ENCODE measurements at places on chromosomes 3 and 15.

GRCh38 chr3:179266701-179267211, 15.8 kb upstream of the KCNMB3 start:
- DNase-seq, result no peak

GRCh38 chr3:141129541-141130011, 78.4 kb downstream of the SPSB4 start:
- DNase-seq, result no peak

- peak; percentile 38 for DNase-seq
Observed at GRCh38 chr3:68972358-68972979, 40.1 kb upstream of the TAFA4 start.

DNA sequence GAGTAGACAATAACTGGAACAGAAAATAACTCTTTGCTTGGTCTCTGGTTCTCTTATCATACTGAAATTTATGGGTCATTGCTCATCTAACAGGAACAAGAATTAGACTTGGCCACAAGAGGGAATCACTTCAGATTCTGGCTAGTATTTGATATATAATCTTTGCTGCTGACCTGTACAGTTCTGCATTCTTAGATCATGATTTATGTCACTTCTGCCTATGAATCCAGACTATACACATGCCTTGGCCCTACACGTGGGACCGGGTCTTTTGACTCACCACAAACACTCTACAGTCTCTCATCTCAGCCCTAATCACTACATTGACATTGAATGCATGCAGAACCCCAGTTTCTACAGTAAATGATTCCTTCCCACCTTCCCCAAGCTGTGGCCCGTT, 162.5 kb upstream of the SOX2 start:
- no peak for DNase-seq

GRCh38 chr3:126540951-126541627, 17.1 kb downstream of the CHST13 start:
- no peak for DNase-seq

DNA sequence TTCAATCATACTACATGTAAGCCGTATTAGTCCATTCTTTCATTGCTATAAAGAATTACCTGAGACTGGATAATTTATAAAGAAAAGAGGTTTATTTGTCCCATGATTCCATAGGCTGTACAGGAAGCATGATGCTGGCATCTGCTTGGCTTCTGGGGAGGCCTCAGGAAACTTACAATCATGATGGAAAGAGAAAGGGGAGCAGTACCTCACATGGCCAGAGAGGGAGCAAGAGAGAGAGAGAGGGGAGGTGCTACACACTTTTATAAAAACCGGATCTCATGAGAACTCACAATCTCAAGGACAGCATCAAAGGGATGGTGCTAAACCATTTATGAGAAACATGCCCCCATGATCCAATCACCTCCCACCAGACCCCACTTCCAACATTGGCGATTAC, 14.3 kb upstream of the CLASP2 start:
- DNase-seq, result no peak

DNA sequence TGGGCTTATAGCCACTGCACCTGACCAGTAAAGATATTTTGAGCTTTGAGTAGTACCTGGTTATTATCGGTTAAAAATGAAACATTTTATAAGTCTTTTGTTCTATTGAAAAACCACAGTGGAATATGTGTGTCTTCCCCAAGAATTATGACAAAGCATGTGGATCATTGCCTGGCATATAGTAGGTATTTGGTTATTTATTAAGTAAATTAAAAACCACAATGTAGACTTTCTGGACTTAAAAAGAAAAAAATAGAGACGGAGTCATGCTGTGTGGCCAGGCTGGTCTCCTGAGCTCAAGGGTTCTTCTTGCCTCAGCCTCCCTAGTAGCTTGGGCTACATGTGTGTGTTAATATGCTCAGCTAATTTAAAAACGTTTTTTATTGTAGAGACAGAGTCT, 43.5 kb downstream of the UBE2E2 start:
- DNase-seq, result no peak

DNA sequence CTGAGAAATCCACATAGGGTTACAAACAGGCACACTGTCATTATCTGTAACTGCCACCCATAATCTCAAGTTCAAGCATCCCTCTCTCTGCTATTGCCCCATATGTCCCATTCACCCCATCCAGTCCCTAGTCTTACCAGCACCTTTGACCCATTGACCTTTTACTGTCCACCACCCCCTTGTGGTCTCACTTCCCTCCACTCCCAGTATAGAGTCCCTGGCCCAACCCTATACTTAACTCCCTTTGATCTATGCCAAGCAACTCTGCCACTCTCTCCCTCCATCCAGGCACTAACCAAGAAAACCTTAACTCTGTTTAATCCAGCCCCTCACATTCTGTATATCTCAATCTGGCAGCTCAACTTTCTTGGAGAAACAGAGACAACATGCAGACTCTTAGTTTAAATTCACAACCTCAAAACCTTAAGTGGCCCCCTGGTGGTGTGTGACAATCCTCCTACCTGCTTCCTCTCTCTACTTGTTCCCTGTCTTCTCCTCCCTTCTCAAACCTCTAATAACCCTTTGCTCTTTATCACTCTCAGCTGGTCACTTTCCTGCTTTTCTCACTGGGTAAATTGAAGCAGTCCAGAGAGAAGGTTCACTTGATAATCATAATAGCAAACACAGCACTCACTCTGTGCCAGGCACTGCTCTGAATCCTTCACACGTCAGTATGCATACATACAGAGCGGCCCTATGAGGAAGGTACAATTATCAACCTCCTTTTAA, 162.7 kb downstream of the STT3B start:
- DNase-seq, result no peak

- peak; percentile 57 for DNase-seq
Observed at GRCh38 chr3:125059488-125060245, 3.9 kb upstream of the HEG1 start.

GRCh38 chr3:82044930-82045705, 283.7 kb upstream of the GBE1 start:
- no peak for DNase-seq

- no peak for DNase-seq
Observed at GRCh38 chr3:15632212-15632580, 30.7 kb downstream of the BTD start.

GRCh38 chr15:68047826-68048225, 6.3 kb upstream of the PIAS1 start:
- no peak for DNase-seq

GRCh38 chr3:99365979-99366378, 272.4 kb upstream of the COL8A1 start:
- no peak for DNase-seq

DNA sequence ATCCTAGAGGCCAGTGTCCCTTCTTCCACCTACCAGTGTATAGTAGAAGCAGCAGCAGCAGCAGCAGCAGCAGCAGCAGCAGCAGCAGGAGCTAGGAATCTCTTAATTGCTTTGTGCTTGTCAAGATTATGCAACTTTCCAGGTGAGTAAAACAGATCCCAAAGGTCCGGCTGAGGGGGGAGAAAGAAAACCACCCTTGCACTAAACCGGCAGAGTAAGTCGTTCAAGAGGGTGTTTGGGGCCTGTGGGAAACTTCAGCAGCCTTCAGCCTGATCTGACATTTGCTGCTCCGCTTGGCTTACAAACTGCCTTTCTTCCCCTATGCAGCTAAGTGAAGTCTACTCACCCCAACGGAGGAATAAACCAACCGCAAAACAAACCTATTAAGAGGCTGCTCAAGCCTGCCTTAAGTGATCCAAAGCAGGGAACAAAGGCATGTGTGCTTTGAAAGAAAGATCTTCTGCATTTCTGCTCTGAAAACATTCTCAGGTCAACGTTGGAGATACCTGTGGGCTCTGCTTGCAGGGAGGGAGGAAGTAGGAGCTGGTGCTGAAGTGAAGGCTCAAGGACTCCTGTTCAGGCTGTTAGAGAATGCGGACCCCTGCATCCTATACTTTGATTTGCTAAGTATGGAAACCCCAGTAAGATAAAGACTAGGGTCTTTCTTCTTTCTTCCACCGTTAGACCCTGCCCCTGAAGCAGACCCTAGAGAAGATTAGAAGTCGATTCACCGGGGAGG, 35.7 kb upstream of the DLG1 start:
- no peak for DNase-seq

GRCh38 chr3:11224010-11224409, 48.2 kb upstream of the ATG7 start:
- no peak for DNase-seq

GRCh38 chr15:35209838-35210237, 124.7 kb upstream of the NANOGP8 start:
- DNase-seq, result no peak

- no peak for DNase-seq
Observed at GRCh38 chr3:7280318-7280717, 419.4 kb downstream of the GRM7 start.

GRCh38 chr3:150345021-150345538, 63.0 kb upstream of the TSC22D2 start:
- DNase-seq, result peak; percentile 24

DNA sequence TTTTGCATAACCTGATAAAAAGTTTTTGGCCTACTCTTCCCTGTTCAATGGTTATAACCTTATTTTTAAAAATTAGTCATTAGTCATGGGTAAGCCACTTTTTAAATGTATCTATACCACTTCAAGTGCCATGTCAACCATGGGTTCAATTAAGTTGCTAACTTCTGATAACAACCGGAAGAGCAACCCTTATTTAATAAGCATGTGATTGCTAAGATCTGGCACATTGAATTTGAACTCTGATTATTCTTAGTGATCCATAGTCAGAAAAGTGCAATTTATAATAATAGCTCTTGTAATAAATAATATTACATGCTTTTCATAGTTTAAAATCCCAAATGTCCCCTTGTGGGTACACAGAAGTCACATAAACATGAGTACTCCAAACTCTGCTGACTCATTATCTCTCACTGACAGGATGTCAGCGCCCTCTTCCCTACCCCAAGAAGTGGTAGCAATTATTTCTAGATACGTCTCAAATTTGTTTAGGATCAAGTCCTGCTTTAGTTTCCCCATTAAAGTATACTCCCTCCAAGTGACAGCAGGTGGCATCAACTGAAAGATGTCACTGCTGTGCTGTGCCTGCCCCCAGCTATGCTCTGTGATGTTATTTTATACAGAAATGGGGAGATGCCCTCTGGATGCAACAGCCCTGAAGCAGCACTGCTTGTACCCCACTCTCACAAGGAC, 18.6 kb downstream of the SAMD7 start:
- no peak for DNase-seq

DNA sequence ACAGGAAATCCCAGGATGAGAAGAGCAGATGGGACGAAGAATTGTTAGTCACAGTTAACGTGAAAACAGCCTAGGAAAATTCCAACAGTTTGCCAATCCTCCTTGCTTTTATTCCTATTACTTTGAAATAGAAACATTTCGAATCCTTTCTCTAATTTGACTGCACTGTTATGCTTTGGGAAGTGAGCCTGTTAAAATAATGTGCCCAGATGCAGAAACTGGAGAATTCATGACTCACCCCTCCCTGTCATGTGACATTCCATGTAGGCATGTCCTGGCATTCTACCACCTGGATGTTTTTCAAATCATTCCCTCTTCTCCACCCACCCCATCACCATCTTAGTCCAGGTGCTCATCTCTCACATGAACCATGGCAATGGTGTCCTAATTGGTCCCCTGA, 107.3 kb downstream of the MINAR1 start:
- no peak for DNase-seq

DNA sequence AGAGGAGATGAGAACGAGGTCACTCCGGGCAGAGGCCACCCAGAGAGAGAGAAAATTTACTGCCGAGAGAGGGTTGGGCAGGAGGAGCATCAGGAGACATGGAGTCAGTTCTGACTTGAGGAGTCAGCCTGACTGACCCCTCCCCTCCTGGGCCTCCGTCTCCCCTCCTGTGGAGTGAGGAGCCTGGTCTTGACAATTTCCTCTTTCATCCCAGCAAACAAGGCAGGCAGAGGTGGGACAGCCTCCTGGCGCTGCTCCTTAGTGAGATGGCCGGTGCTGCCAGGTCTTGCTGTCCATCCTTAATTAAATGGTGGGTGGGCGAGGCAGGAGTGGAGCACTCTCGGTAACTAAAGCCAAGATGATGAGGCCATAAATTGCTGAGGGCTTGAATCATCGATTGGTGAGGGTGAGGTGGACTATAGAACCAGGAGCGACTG, 60.6 kb downstream of the CYP11A1 start:
- no peak for DNase-seq

- DNase-seq, result no peak
Observed at GRCh38 chr3:36650271-36650671, 114.1 kb downstream of the DCLK3 start.

DNA sequence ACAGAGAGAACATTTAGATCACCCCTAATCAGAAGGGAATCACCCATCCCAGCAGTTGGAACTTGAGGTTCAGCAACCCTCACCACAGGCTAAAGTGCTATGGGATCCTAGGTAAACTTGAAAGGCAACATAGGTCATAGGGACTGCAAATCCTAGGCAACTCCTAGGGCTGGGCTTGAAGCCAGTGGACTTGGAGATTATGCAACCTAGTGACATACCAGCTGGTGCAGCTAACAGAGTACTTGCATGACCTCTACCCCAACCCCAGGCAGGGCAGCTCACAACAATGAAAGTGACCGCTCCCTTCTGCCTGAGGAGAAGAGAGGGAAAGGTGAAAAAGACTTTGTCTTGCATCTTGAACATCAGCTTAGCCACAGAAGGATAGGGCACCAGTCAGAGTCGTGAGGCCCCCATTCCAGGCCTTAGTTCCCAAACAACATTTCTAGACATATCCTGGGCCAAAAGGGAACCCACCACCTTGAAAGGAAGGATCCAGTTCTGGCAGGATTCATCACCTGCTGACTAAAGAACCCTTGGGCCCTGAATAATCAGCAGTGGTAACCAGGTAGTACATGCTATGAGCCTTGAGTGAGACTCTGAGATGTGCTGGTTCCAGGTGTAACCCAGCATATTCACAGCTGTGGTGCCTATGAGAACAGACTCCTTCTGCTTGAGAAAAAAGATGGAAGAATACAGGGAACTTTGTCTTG, 37.6 kb upstream of the FBN1 start:
- DNase-seq, result no peak

- DNase-seq, result no peak
Observed at GRCh38 chr3:155635056-155635455, 109.8 kb downstream of the PLCH1 start.

DNA sequence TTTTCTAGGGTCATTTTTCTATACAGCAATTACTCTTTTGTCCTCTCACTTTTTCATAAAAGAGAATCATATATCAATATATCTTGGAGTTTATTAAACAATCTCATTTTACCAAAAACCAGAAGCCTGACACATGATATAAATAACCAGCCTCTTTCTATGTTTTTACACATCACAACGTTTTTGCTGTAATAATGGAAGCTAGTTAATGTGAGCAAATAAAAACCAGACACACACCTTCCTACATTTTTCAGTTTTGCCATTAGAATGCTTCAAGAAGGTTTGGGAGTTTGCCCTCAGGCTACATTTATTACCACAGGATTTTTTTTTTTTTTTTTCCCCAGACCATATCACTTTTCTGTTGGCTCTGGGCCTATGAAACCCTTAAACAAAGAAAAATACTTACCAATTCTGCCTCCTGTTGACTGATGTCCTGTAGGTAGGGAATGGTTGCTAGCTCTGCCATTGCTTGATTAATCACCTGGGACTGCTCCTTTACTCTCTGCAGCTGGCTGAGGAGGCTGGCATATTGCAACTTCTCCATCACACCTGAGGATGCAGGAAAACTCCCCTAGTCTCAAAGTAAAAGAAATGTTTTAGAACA, 165.5 kb downstream of the ECT2 start:
- no peak for DNase-seq

- DNase-seq, result no peak
Observed at GRCh38 chr3:94778289-94778688, 715.4 kb downstream of the NSUN3 start.

GRCh38 chr3:24290596-24290995, 204.1 kb downstream of the THRB start:
- DNase-seq, result no peak

GRCh38 chr3:129795186-129796010, 98.1 kb downstream of the TMCC1 start:
- peak; percentile 34 for DNase-seq

- no peak for DNase-seq
Observed at GRCh38 chr3:170205302-170205701, 16.9 kb upstream of the PRKCI start.
